Vagina (tissue), 2 donors: ENCODE measurements at places on chromosomes 2 and 18.

- H3K27me3 ChIP-seq, result no peaks in the 10 kb centered on the region
- H3K4me1 ChIP-seq, result no peaks in the 10 kb centered on the region
- no peaks in the 10 kb centered on the region for H3K36me3 ChIP-seq
- no peak overlapping the region for H3K27ac ChIP-seq
- DNase-seq, result no peak
Observed at GRCh38 chr18:12744103-12744502, 41.3 kb downstream of the PSMG2 start.

GRCh38 chr2:8753609-8754008 lies 71.8 kb downstream of the ID2 start:
- no peaks in the 10 kb centered on the region for H3K27me3 ChIP-seq
- H3K27ac ChIP-seq, result no peak overlapping the region
- H3K4me3 ChIP-seq, result no peak overlapping the region
- DNase-seq, result no peak
- H3K4me1 ChIP-seq, result peaks cover 5% of the 10 kb centered on the region

DNA sequence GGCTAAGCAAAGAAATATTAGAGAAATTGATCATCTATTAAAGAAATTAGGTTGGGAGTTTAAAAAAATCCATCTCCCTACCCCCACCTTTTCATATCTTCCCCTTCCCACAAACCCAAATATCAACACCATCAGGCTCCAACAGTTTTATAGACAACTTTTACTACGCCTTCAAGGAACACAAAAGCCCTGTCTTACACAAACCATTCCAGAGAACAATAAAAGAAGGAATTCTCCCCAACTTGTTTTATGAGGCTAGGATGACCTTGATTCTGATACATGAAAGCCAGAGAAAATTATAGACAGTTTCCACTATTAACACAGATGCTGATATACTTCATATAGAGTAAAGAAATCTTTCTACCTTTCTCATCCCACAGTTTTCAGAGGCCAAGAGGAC lies 211.6 kb downstream of the OSR1 start:
- no peaks in the 10 kb centered on the region for H3K36me3 ChIP-seq
- H3K27me3 ChIP-seq, result no peaks in the 10 kb centered on the region
- DNase-seq, result no peak
- H3K4me1 ChIP-seq, result peaks cover 5% of the 10 kb centered on the region

GRCh38 chr18:55069497-55069896 lies 110.2 kb upstream of the CCDC68 start:
- H3K27me3 ChIP-seq, result no peaks in the 10 kb centered on the region
- H3K4me3 ChIP-seq, result no peak overlapping the region

GRCh38 chr2:113236367-113237159 lies 42.2 kb downstream of the PAX8 start:
- no peaks in the 10 kb centered on the region for H3K27me3 ChIP-seq
- DNase-seq, result no peak
- H3K4me1 ChIP-seq, result peaks cover 27% of the 10 kb centered on the region

DNA sequence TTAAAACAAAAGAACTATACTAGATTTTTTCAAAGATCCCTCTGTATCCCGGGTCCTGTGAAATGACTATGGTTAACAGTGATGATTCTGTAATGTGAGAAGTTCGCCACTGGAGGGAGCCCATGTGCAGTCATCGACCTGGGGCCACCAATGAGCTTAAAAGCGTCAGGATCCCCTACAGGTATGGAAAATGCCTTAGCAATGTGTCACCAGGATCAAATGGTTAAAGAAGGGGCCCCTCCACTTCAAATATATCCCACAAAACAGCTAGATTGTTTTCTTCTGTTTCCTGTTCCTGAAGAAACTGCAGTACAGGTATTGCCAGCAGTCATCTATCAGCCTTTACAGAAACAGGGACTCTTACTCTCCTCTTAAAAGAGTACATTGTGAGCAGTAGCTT lies 15.3 kb downstream of the CHRNA1 start:
- no peak overlapping the region for H3K27ac ChIP-seq
- H3K4me1 ChIP-seq, result no peaks in the 10 kb centered on the region
- H3K4me3 ChIP-seq, result no peak overlapping the region
- H3K36me3 ChIP-seq, result no peaks in the 10 kb centered on the region

DNA sequence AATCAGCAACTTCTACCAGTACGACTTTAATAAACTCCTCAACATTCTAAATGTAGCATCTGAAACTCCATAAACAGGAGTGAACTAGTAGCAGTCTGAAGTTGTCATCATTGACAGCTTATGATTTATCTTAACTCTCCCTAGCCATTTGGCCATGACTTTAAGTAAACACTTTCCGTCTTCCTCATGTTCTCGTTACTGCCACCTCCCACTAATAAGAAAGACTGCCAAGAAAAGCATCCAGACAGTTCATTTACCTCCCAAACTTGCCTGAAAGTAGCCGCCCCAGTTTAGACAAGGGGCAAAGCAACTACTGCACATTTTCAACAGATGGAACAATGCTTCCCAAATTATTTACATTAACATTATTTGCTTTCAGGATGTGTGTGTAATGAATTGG lies 287.5 kb downstream of the OSR1 start:
- DNase-seq, result no peak
- H3K27ac ChIP-seq, result no peak overlapping the region
- H3K4me1 ChIP-seq, result peaks cover 25% of the 10 kb centered on the region
- H3K36me3 ChIP-seq, result no peaks in the 10 kb centered on the region

DNA sequence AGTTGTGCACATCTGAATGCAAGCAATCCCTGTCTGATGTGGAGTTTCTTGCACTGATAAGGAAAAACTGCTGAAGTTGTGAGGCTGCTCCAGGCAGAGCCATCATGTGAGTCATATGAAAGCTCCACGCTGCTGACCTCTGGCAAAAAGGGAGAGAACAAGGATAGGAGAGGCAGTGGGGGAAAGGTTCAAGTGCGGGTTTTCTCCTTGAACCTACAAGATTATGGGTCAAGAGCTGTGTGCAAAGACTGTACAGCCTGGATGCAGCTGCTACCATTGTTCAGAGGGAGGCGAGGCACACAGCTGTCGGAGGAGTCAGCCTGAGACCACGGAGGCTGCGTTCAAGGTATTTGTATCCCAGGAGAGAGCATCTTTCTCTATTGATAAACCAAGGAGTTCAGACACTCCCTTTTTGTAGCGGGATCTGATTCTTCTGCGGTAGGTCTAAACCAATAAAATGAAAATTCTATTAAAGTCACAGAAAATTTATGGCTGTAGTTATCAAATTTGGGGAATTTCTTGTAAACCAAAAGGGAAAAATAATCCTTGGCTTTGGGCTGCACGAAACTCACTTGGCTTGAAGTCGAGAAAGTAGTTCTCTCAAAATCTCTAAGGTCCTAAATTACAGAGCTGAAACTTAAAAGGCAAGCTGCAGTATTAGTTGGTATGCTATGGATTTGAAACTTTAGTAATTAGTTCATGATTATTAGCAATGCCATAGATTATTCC lies at the start of gene CDK15:
TSS of gene CDK15 (plus strand) at position 96 of the 729 bp plus-strand sequence. CDS start at position 224, 128 bp downstream.
- H3K27ac ChIP-seq, result peak within 1 kb of the TSS; percentile 55
- no peaks in the 10 kb centered on the region for H3K27me3 ChIP-seq
- no peak for DNase-seq
- no peak within 1 kb of the TSS for H3K4me3 ChIP-seq
- peaks cover 5% of the 10 kb centered on the region for H3K4me1 ChIP-seq

DNA sequence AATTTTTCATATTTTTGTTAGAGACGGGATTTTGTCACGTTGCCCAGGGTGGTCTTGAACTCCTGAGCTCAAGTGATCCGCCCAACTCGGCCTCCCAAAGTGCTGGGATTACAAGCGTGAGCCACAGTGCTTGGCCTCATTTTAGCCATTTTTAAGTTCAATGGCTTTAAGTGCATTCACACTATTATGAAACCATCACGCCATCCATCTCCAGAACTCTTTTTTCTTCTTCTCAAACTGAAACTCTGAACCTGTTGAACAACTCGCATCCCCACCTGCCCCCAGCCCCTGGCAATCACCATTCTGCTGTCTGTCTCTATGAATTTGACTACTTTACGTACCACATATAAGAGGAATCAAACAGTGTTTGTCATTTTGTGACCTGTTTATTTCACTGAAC lies 31.3 kb upstream of the ASB18 start:
- H3K4me1 ChIP-seq, result no peaks in the 10 kb centered on the region
- H3K36me3 ChIP-seq, result no peaks in the 10 kb centered on the region
- DNase-seq, result peak; percentile 13
- no peak overlapping the region for H3K27ac ChIP-seq
- H3K4me3 ChIP-seq, result no peak overlapping the region
- no peaks in the 10 kb centered on the region for H3K27me3 ChIP-seq

- peaks cover 21% of the 10 kb centered on the region for H3K4me1 ChIP-seq
- H3K4me3 ChIP-seq, result no peak within 1 kb of the TSS
- no peaks in the 10 kb centered on the region for H3K27me3 ChIP-seq
- no peak within 1 kb of the TSS for H3K27ac ChIP-seq
- DNase-seq, result no peak
Observed at GRCh38 chr2:74525717-74526648, at the start of gene DQX1. DQX1 (minus strand) TSS chr2:74526231; CDS start chr2:74525729, 502 bp downstream.

DNA sequence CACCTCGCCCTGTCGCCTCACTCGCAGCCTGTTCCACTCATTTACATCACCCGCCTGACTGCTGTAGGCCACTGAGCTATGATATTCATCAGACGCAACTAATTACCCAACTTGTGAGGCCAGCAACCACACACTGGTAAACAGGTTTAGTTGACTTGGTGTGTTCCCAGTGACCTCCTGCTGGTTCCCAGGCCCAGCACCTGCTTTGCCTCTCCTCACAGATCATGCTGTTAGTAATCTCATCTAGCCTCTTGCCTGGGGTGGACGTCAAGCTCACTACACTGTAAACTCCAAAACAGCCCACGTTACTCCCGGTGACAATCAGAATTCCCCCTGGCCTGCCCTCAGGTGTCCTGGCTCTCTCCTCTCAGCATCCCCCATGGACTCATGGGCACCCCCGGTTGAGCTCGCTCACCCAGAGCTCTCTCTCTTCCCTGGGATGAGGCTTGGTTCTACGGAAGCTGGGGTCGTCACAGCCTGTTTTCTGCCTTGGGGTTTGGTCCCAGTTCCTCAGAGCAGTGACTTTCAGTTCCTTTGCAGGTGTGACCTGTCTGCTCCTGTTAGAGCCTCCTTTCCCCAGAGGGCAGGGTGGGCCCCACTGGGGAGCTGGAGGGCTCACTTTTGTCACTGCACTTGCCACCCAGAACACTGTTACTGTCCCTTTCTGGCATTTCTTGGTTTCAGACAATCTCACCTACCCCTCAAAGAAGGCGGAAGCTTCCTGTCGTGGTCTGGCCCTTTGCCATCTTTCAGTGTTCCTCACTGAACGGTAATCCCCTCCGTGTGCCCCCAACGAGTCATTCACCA lies 40.3 kb downstream of the INPP5D start:
- no peak overlapping the region for H3K4me3 ChIP-seq
- H3K27ac ChIP-seq, result no peak overlapping the region
- no peaks in the 10 kb centered on the region for H3K4me1 ChIP-seq
- no peaks in the 10 kb centered on the region for H3K36me3 ChIP-seq
- no peaks in the 10 kb centered on the region for H3K27me3 ChIP-seq

- peak overlapping the region; percentile 71 for H3K27ac ChIP-seq
- H3K36me3 ChIP-seq, result no peaks in the 10 kb centered on the region
- H3K4me1 ChIP-seq, result peaks cover 47% of the 10 kb centered on the region
- H3K27me3 ChIP-seq, result no peaks in the 10 kb centered on the region
- H3K4me3 ChIP-seq, result peak overlapping the region; percentile 4
Observed at GRCh38 chr2:238901461-238902057, 53.7 kb downstream of the TWIST2 start.

DNA sequence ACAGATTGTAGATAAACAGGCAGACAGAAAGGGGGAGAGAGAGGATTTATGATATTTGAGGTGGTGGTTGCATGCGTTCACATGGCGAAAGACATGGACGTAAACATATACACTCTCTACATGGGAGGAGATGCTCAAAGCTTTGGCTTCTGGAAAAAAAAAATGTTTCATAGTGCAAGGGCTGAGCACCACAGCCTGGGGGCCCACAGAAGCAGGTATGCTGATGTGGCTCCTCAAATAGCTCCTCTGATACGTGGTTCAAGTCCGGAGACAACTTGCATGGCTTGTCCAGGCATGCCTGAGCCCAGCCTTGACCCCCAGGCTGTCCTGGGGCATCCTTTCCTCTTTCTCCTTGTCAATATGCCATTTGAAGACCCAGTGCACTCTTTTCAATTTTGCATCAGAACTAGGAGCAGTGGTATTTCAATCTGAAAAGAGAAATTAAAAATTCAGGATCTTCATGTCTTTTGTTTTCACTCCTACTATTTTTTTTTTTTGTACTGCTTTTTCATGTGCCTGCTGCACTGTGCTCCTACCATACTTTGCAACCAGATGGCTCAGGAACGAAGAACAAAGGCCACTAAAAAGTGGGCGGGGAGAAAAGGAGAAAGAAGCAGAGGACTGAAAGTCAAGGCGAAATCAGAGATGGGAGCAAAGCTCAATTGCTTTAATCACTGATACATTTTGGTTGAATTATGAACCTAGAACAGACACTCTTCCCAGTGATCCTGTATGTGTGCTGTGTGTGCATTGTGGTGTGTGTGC lies 495.7 kb upstream of the TCF4 start:
- no peak overlapping the region for H3K4me3 ChIP-seq
- H3K27ac ChIP-seq, result peak overlapping the region; percentile 16
- H3K27me3 ChIP-seq, result no peaks in the 10 kb centered on the region
- H3K36me3 ChIP-seq, result no peaks in the 10 kb centered on the region

GRCh38 chr2:188811522-188811921 lies 162.7 kb upstream of the COL3A1 start:
- H3K27me3 ChIP-seq, result no peaks in the 10 kb centered on the region
- no peaks in the 10 kb centered on the region for H3K36me3 ChIP-seq
- peaks cover 8% of the 10 kb centered on the region for H3K4me1 ChIP-seq
- DNase-seq, result no peak
- no peak overlapping the region for H3K27ac ChIP-seq
- H3K4me3 ChIP-seq, result no peak overlapping the region

DNA sequence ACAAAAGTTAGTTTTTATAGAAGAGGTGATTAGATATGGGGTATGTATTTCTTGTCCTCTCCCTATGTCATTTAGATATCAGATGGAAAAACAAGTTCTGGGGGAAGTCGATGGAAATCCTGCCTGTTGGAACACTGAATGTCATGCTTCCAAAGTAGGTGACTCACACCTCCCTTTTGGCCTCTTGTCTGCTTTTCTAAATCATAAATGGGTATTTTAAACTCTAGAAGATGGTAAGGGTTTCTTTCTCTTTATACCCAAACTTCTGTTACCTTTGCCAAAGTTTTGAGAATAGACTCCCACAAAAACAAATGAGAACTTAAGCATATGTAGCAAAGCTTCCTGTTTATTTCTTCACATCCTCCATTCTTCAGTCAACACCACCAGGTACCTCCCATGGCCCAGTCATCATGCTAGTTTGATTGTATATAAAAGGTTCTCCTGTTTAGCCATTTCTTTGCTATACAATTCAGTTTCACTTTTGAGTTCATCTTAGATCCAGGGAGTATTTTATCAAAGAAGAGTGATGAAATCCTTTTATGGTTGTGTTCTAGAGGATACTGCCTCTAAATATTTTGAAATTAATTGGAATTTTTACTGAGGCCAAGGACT lies 63.9 kb downstream of the PRKRA start:
- no peaks in the 10 kb centered on the region for H3K4me1 ChIP-seq
- no peak for DNase-seq
- no peaks in the 10 kb centered on the region for H3K36me3 ChIP-seq
- H3K27ac ChIP-seq, result no peak overlapping the region
- no peak overlapping the region for H3K4me3 ChIP-seq
- H3K27me3 ChIP-seq, result no peaks in the 10 kb centered on the region

GRCh38 chr2:241885946-241886643 lies 16.6 kb downstream of the RTP5 start:
- H3K4me1 ChIP-seq, result peaks cover 16% of the 10 kb centered on the region
- H3K27me3 ChIP-seq, result no peaks in the 10 kb centered on the region
- DNase-seq, result no peak
- H3K36me3 ChIP-seq, result no peaks in the 10 kb centered on the region
